ENCODE measurements at places on chromosomes 12 and 14.

DNA sequence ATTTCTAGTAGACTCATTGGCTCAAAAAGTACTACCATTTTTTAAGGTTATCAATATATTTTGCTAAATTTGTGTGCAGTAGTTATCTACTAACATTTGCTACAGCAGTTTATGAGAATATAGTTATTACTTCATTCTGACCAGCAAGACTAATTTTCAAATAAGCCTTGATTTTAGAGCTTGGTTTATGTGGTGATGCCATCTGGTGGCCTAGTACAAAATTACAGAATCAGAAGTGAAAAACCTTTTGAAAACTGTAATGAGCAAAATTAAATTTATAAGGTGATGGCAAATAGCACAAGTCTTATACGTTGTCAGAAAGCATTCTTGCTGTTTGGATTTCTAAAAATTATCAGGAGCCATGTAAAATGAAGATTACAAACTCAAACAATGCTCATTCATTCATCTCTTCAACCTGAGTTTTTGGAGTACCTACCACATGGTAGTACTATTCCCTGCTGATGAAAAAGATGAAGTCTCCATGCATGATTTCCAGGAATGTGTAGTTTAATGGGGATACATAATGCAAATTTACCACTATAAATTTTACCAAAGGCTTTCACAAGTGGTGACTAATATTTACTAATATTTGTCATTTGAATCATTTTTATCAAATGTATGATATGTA, 51.0 kb downstream of the MAGOHB start:
- DNase-seq: peak; percentile 67

- DNase-seq: no peak
Observed at GRCh38 chr12:50040657-50041056, 15.4 kb upstream of the RACGAP1 start.

- DNase-seq: no peak
Observed at GRCh38 chr14:95876761-95877538, at the start of gene TUNAR. TUNAR (plus strand) TSS chr14:95876832.

DNA sequence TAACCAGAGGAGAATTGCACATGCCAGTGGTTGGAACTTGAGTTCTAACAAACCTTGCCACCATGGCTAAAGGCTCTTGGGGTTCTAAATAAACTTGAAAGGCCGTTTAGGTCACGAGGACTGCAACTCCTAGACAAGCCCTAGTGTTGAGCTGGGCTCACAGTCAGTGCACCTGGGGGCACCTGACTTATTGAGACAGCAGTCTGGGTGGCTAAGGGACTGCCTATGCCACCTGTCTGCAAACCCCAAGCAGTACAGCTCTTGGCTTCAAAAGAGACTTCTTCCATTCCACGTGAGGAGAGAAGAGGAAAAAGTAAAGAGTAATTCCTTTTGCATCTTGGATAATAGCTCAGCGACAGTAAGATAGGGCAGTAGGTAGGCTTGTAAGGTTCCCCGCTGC, 765.6 kb upstream of the FOXG1 start:
- DNase-seq: no peak

DNA sequence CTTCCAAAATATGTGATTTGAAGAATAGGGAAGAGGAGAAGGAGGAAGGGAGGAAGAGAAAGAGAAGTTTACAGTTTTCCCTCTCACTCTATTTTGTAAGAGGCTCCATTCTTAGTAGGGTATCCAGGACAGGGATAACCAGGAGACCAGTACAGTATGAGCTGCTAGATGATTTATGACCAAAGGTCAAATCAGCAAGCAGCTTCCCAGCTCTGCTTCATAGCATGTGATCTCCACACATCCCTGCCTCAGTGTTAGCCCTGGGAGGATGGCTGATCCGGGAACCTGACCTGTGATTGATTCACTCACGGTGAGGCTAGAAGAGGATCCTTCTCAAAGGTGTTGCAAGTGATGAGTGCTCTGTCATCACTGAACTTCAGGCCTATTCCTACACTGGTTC, 16.6 kb downstream of the RDH12 start:
- DNase-seq: no peak

- no peak for DNase-seq
Observed at GRCh38 chr12:91129662-91130362, 18.5 kb upstream of the LUM start.

GRCh38 chr12:3200814-3201233, 123.6 kb downstream of the TSPAN9 start:
- DNase-seq: no peak

GRCh38 chr12:132444957-132445883, 44.7 kb upstream of the FBRSL1 start:
- DNase-seq: peak; percentile 19

GRCh38 chr12:96416033-96416799, 16.0 kb upstream of the CDK17 start:
- DNase-seq: no peak

- DNase-seq: no peak
Observed at GRCh38 chr12:63905544-63905943, 61.0 kb downstream of the SRGAP1 start.

GRCh38 chr12:109150124-109150640, 33.8 kb downstream of the ACACB start:
- DNase-seq: no peak

GRCh38 chr14:55979096-55979495, 139.1 kb upstream of the PELI2 start:
- DNase-seq: peak; percentile 85

GRCh38 chr14:45136399-45136798, 669 bp downstream of the FANCM start:
- no peak for DNase-seq

- DNase-seq: no peak
Observed at GRCh38 chr14:96091941-96092411, 52.8 kb downstream of the C14orf132 start.

Data from pons (tissue), 1 donor.